ENCODE measurements at places on chromosomes 3 and 15. TPM values are rescaled to one million over a fixed set of nuclear protein-coding genes. Genes with fewer than 3 reads are reported as not detected.

COL6A5 gene
- under 0.01 TPM for total RNA-seq

GRCh38 chr3:98824256-98824655, 61.1 kb downstream of the ST3GAL6 start:
- DNase-seq, result peak; percentile 62

POLQ gene
- 4.1 TPM for total RNA-seq

NR2E3 gene
- 0.77 TPM for total RNA-seq

DNA sequence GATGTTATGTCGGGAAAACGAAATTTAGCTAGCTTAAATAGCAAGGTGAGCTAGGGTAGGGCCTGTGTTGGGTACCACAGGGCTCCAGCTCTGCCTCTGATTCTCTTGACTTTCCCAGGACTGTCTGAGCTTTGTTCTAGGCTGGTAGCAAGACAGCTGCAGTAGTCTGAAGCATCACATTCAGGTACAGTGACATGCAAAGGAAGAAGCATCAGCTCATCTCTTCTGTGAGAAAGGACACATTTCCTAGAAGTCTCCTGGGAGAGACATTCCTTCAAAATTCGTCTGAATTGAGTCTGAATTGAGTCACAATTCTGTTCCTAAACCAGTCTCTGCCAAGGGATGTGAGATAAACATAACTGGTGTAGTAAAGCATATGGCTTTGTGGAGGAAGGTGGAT, 8.5 kb upstream of the UBXN7 start:
- no peak for DNase-seq

CYP19A1 gene
- 3.9 TPM for total RNA-seq

- peak; percentile 30 for DNase-seq
Measured at GRCh38 chr3:20066850-20067617, 26.8 kb downstream of the KAT2B start.

- no peak for DNase-seq
Measured at GRCh38 chr15:46856839-46857502, 860.3 kb upstream of the SEMA6D start.

DNA sequence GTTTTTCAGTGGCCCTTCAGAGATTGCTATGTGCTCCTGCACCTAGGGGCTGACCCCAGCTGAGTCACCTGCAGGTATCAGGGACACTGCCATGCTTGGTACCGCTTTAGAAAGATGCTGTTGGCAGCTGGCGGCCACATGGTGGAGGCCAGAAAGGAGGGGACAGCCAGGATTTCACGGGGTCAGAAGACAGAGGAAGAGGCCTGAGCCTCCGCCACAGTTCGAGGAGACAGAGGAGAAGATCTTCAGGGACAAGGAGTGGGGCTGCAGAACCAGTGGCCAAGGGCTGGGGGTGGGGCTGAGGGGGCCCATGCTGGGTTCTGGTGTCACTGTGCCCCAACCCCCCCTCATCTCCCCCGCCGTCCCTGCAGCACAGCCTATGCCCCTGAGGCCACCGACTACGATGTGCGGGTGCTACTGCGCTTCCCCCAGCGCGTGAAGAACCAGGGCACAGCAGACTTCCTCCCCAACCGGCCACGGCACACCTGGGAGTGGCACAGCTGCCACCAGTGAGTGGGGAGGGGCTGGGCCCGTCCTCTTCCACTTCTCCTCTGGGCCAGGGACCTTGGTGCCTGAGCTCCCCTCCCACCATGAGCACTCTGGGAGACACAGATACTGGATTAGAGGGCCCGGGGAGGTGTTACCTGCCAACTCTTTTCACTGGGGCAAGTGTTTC, 19.9 kb downstream of the LOXL1 start:
- no peak for DNase-seq

SLC28A1 gene
- total RNA-seq, result not detected

C3orf20 gene
- total RNA-seq, result not detected

AGTR1 gene
- 1.5 TPM for total RNA-seq

ANKRD34C gene
- total RNA-seq, result not detected

SMCO1 gene
- total RNA-seq, result not detected

DNA sequence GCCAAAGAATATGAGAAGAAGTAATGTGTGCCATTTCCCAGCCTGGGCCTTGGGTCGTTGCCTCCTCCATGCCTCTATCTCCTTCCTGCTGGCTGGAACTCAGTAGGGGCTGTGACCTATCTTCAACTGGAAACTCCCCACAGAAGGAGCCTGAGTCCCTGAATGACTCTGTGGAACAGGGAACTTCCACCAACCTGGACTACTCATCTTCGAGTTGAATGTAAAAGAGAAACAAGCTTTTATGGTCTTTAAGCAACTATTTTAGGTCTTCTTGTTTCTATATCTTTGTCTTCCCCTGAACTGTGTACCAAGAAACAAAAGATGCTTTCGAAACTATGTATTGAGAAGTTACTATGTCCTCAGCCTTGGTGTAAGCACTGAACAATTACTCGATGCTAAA, 355.3 kb upstream of the NR2F2 start:
- DNase-seq, result no peak

MUC20 gene
- total RNA-seq, result under 0.01 TPM

GRCh38 chr3:140051019-140051957, 116.3 kb downstream of the CLSTN2 start:
- DNase-seq, result no peak

- no peak for DNase-seq
Measured at GRCh38 chr3:73484656-73485248, 140.0 kb downstream of the PDZRN3 start.

DNA sequence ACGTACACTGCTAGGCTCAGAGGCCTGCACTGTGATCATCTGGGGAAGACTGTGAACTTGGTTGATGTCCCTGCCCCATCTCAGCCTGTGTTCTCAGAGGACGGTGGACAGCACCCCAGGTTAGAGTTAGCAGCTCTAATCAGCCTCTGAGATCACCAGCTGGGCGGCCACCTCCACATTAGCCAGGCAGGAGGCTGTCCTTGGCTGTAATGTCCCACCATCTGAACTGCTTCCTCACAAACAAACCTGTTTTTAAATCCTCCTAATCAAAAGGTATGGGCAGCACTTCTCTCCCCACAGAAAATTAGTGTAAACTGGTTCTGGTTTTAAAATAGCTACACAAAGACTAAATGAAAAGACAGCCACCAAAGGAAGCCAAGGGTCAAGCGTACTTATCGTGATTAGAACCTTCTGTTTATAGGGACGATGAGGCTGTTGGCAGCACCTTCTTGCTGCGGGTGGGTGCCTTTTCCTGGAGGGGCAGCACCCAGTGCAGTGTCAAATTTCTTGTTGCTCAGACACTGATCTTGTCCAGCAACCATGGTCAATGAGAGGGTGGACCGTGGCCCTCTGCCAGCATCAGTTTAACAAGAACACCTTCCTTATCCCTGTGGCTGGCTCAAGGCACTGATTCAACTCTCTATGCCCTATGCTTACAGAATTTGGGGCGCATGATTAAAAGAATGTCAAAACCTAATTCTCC, 24.6 kb downstream of the ACSBG1 start:
- no peak for DNase-seq

DNA sequence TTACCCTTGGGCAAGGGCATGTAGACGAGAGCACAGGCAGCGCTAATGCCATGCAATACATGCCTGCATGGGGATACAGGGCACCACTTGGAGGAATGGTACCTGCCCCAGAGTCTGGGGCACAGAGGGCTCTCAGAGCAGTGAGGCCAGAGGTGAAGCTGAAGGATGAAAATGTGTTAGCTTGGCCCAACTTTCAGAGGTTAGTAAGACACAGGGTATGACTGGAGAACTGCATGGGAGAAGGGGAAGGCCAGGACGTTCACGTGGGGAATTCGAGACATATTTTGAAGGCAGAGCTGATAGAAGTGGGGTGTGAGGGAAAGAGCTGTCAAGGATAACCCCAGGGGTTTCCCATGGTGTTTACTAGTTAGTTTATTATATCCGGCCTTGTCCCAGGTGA, 19.6 kb downstream of the CSRNP1 start:
- DNase-seq, result no peak

DNA sequence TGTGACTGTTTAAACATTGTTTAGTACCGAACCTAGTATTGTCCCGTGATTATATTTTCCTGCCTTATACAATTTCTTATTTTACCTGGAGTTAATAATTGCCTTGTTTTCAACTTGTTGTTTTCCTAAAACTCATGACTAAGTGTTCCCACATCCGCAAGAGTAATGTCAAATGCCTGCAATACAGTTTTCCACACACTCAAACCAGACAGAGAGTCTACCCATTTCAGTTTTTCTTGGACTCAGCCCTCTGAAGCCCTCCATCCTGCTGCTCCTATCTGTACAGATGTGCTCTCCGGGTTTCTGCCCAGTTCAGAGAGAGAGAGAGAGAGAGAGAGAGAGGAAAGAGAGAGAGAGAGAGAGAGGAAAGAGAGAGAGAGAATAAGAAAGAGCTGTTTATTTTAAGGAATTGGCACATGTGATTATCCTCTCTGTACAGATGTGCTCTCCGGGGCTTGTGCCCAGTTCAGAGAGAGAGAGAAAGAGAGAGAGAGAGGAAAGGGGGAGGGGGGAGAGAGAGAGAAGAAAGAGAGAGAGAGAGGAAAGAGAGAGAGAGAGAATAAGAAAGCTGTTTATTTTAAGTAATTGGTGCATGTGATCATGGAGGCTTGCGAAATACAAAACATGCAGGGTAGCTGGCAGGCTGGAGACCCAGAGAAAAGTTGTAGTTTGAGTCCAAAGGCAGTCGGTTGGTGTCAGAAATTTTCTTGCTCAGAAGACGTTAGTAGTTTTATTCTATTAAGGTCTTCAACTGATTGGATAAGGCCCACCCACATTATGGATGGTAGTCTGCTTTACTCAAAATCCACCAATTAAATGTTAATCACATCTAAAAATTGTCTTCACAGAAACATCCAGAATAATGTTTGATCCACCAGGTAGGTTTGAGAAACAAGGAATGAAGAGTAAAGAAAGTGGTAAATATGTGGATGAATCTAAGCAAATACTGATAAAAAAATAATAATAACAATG, 104.1 kb upstream of the GOLGA8J start:
- DNase-seq, result no peak

DNA sequence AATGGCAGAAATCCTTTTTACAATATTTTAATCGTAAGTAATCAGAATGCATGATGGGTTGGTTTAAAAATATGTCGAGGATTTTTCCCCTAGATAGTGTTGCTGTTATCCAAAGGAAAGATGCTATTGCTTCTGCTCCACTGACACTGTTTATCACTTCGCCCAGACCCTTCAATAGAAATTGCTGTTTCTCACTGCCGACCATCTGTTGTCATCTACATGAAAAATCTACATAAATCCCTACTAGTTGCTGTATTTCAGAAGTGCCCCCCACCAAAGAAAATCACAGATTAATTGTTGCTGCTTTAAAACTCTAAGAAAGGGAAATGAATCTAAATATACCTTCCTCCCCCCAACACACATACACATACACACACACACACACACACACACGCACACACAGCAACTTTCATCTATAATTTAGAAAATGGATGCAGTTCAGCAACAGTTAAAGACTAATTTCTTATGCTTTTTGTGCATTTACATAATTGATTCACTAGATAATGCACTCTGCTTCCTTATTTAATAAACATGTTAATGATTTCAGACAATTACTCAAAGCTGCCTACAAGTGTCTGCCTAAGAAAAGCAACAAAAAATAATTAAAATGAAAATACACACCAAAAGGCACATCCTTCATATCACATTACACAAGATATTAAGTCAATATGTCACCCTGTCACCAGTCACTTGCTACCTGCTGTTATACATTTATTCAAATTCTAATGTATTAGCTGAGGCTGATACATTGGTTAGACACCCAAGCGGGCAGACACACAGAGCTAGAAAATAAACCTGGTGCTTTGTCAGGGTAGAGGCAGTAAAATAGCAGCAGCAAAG, 82.8 kb downstream of the RORA start:
- no peak for DNase-seq

RAB11A gene
- 38.8 TPM for total RNA-seq

RARB gene
- total RNA-seq, result 9.4 TPM

DNA sequence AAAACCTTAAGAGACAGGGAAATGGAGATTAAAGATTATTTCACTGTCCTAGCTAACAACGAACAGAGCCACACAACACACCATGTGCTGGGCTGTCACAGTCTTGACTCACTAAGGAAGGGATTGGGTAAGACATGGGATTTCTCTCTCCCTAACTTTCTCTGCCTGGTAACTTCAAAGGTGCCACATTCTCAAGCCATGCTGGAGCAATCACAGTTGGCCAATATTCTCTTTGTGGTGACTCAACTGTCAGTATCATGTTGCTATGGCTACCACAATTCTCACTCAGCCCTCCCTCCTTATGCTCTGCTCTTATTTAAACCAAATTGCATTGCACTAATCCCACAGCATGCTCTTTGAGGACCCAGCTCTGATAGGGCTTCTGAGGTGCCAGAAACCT, 74.0 kb downstream of the OXNAD1 start:
- peak; percentile 90 for DNase-seq

NANOGP8 gene
- total RNA-seq, result not detected

DNA sequence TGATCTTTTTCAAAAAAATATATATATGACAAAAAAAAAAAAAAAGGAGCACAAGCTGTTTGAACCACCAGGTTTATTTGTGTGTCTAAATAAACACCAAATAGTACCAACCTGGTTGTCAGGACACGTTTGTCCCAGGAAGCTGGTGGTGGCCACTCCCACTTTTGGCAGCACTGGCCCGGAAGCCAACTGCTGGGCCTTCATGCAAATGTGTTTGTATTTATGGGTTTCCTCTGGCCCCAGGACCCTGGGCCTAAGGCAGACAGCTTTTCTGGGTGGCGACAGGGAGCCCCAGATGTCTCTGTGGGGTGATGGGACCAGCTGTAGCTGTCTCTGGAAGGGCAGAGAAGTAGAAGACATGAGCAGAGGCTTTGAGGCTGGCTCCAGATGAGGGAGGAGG, 31.6 kb downstream of the PRKCD start:
- no peak for DNase-seq

- DNase-seq, result no peak
Measured at GRCh38 chr3:25902586-25902985, 112.7 kb downstream of the OXSM start.

DNA sequence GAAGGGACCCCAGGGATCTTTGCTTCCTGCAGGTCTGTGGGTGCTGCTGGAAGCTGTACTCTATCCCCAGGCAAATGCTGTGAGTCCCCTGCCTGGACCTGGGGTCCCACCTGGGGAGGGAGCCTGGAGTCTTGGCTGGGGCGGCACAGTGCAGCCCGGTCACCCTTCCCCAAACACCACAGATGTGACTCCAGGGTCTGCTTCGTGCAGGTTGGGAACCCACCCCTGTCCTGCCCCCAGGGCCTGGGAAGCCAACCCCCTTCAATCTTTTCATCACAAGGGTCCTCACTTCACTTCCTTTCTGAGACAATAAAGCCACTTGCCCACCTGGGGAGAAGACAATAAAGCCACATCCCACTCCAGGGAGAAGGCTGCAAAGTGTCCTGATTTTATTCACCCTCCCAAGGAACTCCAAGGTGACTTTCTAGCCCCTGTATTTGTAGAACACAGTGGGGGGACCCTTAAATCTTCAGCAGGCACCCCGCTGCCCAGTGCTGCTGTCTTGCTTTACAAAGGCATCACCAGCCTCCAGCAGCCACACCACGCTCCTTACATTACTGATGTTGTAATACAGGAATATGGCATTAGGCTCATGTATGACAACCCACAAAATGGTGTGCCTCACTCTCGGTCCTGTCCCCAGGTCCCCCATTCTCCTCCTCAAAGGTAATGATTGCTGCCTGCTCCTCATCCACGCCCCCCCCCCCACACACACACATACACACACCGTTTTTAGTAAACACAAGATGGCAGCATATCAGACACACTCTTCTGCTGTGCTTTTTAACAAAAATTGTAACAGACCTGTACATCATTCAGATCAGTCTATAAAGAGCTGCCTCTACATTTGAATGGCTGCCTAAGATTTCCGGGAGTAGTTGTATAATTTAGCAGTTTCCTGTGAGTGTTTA, 9.9 kb downstream of the C3orf22 start:
- DNase-seq, result no peak

- no peak for DNase-seq
Measured at GRCh38 chr3:16326724-16327349, 61.8 kb downstream of the OXNAD1 start.

All from fibroblast of lung (primary cell).